ENCODE measurements at places on chromosomes 3 and 15.

DNA sequence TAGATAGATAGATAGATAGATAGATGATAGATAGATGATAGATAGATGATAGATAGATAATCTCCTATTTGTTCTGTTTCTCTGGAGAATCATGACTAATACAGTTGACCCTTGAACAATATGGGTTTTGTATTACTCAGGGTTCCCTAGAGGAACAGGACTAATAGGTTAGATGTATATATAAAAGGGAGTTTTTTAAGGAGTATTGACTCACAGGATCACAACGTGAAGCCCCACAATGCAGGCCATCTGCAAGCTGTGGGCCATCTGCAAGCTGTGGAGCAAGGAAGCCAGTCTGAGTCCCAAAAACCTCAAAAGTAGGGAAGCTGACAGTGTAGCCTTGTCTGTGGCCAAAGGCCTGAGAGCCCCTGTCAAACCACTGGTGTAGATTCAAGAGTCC, 67.6 kb downstream of the PYDC2 start:
- no peak for DNase-seq

DNA sequence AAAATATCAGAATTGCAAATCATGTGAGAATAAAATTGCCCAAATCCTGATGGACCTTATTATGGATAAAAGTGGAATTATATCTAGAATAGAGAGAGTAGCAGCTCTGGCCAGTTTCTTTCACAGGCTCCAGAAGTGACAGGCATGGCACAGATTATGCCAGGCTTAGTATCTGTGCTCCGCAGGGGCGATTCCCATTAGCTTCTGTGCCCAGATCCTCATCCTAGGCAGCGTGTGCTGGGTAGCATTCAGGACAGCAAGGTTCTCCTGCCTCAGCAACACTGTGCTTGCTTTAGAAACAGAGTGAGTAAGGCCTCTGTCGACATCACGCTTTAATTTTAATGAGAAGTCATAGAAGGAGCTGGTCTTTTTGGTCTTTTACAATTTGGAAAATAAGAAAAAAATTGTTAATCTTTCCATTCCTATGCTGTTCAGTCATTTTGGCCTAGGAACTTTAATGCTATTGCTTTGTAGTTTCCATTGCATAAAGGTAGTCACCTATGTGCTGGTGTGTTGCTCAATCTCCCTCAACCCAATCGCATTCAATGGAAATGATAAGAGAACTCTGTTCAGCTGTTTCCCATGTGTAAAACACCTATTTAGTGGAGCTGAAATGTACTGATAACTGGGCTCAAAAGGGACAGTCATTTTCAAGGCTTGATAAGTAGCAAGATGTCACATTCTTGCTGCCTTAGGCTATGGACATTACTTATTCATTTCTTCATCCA, 770.1 kb downstream of the AGBL1 start:
- no peak for DNase-seq

GRCh38 chr3:27680517-27681246, 41.4 kb downstream of the EOMES start:
- DNase-seq = no peak

DNA sequence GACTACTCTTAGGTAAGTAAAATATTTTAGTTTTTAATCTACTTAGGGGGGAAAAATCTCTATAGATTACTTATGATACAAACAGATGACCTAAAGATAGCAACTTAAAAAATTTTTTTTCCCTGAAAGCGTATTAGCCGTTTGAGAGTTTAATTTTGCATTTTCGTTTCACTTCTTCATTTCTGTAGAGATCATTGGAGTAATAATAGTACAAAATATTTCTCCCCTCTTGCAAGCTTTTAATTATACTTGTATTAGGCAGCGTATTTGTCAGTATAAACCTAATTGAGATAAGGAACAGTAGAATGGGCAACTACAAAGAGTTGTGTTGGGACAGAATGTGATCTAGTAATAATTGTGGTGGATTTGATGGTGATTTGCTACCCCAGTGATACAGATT, 10.3 kb downstream of the SKIL start:
- no peak for DNase-seq

- no peak for DNase-seq
Measured at GRCh38 chr15:68782589-68783161, 38.0 kb downstream of the ANP32A start.

DNA sequence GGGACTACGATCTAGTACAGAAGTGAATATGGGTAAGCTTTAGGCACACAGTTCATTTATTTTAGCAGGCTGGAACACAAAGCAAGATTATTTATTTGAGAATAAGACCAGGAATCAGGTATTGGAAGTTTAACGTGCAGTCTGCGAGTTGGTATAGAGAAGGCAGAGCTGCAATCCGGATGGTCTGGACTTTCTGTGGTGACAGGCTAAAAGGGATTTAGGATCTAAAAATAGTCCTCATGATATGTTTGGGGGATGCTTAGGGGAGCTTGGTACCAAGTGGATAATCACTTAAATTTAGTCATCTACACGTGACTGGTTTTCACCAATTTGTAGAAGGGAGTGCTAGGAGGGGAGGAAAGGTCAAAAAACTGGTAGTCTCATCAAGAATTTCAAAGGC, 119.4 kb downstream of the DLG1 start:
- DNase-seq = no peak

DNA sequence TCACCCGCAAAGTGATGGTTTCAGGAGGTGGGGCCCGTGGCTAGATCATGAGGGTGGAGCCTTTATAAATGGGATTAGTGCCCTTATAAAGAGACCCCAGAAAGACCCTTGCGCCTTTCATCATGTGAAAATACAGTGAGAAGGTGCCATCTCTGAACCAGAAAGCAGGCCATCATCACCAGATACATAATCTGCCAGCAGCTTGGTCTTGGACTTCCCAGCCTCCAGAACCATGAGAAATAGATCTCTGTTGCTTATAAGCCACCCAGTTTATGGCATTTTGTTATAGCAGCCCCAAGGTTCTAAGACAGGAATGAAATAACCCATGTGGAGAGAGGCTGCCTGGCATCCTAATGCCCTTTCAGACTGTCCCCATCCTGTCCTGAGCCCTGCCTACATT, 127.8 kb upstream of the SMAD3 start:
- no peak for DNase-seq

- DNase-seq = no peak
Measured at GRCh38 chr3:46312991-46313390, 40.9 kb upstream of the CCR2 start.

DNA sequence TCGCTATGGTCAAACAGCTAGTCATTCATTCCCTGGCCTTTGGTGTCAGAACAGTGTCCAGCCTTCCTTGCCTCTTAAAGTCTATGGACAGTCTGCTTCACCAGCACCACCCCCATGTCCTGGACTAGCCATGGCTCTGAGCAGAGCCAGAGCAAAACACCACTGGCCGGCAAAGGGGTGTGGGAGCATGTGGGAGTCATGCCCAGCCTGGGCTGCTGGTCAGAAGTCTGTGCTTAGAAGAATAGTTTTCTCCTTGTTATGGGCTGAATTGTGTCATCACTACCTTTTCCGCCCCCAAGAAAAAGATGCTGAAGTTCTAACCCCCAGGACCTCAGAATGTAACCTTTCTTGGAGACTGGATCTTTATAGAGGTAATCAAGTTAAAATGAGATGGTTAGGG, 132.9 kb upstream of the LPP start:
- DNase-seq = no peak

- DNase-seq = peak; percentile 9
Measured at GRCh38 chr3:71168880-71169411, 414.6 kb downstream of the FOXP1 start.

DNA sequence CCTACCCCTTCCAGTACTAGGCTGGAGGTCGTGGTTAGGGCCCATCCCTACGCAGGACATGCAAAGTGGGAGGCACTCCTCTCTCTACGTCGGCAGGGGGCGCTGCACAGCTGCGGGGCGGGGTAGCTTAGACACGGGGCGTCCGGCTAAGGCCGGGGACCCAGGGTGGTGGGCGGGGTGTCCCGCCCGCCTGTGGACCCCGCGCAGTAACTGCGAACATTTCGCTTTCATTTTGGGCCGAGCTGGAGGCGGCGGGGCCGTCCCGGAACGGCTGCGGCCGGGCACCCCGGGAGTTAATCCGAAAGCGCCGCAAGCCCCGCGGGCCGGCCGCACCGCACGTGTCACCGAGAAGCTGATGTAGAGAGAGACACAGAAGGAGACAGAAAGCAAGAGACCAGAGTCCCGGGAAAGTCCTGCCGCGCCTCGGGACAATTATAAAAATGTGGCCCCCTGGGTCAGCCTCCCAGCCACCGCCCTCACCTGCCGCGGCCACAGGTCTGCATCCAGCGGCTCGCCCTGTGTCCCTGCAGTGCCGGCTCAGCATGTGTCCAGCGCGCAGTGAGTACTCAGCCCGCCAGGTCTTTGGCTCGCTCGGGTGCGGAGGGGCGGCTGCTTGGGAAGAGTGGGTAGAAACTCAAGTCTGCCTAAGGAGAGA, at the start of gene IL12A:
IL12A (plus strand) TSS at position 219 of the 655 bp plus-strand sequence.
- peak; percentile 78 for DNase-seq

DNA sequence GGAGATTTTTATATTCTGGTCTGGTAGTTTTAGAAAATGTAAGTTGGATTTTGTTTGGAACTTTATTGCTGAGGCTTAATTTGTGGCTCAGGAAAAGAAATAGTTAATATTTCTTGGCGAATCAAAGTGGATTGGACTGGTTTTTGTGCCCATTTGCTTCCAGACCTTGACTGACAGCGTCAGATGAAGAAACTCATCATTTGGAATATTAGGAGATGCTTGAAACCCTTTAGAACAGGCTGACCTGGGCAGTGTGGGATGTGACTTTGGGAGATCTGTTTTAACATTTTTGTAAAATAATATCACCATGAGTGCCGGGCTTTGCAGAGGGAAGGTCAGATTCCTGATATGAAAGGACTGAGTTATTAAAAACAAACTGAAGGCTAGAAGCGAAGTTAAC, 83.0 kb downstream of the AAGAB start:
- no peak for DNase-seq

DNA sequence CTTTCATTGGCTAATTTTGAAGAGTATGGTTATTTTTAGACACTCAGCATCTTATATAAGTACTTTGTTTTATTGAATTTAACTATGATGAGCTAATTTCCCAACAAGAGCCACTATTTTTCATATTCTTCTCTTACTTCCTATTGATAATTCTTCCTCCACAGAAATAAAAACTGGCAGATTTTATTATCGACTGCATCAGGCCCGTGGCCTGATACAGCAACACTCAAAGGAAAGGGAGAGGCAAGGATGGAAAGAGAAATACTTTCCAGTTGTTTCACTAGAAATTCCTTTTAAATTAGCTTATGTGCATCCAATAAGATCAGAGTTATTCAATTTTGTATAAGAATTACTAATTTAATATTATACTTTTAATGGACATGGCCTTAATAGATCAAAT, 886.3 kb downstream of the ROBO1 start:
- no peak for DNase-seq

- no peak for DNase-seq
Measured at GRCh38 chr3:29181149-29181780, 99.6 kb upstream of the RBMS3 start.

DNA sequence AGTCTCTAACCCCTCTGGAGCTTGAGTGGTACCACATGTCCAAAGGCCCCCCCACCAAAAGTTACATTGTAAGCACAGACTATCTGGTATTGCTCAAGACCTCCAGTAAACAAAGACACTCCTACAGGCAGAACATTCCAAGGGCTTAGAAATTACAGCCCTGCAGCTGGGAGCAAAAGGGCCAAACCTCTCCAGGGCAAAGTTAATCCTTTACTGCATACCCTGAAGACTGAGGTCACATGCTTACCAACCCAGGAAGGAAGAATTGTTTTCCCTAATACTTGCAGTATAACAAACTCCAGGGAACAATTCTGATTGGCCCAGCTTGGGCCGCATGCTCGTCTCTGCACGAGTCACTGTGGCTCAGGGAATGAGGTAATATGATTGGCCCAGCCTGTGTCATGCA, 266.1 kb upstream of the NR2F2 start:
- no peak for DNase-seq

GRCh38 chr3:4772171-4772804, 206.9 kb upstream of the BHLHE40 start:
- no peak for DNase-seq

DNA sequence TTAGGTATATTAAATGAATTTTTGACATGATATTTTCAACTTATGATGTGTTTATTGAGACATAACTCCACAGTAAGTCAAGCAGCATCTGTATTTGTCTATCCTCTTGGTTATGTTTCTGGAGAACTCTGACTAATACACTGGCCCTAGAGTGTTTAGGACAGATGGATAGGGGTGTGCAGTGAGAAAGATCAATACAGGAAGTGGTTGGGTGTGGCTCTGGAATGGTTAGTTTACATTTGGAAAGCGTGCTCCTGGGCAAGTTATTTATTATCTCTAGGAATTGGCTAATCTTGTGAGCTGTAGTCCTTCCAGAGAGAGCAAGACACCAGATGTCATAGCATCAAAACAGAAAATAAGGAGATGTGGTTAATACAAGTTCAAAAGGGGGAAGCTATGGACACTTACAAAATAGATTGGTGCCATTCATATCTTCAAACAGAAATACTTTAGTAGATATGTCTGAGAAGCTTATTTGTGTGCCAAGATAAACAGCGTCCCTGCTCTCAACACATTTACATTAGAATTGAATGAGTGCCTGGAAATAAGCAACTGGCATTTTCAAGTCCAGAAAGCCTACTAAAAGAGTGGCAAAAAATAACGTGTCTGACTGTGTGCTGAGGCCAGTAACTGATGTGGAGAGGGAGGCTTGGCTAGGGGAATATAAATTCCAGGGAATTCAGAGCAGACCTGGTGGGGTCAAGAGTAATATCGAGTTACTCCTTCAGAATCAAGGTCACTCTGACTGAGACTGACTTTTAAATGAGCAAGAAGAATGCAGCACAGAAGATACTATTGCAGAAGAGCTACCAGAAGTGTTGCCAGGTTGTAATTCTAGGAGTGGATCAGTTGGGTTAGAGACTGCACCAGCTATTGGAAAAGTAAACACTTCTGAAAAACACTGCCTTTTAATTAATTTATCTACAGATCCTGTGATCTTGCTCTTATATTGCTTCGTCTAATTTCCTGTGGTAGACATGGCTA, 33.4 kb upstream of the PLAAT1 start:
- DNase-seq = no peak

- peak; percentile 95 for DNase-seq
Measured at GRCh38 chr15:78241017-78241416, 6.7 kb upstream of the ACSBG1 start.

- DNase-seq = no peak
Measured at GRCh38 chr3:41247055-41248004, 48.0 kb downstream of the CTNNB1 start.

DNA sequence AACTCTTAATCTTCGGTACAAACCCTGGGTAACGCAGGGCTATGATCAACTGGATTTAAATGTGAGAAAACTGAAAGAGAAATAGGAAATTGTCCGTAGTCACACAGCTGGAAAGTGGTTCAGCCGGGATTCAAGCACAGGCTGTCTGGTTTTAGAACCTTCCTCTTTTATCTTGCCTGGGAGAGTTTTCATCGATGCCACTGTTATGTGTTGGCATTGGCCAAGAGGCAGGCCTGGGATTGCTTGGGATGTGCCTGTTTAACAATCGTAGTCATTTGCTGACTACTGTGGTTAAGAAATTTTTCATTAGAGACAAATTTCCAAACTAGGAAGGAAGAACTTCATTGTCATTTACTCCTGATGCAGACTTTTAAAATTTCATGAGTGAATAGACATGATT, 4.3 kb downstream of the MCTP2 start:
- no peak for DNase-seq

- DNase-seq = no peak
Measured at GRCh38 chr3:173473237-173473636, 75.7 kb downstream of the NLGN1 start.

- no peak for DNase-seq
Measured at GRCh38 chr3:173730391-173730790, 332.8 kb downstream of the NLGN1 start.

All from neural crest cell (in vitro differentiated cells).